ENCODE measurements at places on chromosomes 5 and 9. TPM values are rescaled to one million over a fixed set of nuclear protein-coding genes. Genes with fewer than 3 reads are reported as not detected.

The ACER2 gene
- 5.0 TPM for total RNA-seq

The PTGS1 gene
- 1.8 TPM for total RNA-seq

The CNTLN gene
- total RNA-seq: 5.4 TPM

The C9orf152 gene
- total RNA-seq: not detected

The MTAP gene
- total RNA-seq: 14.8 TPM

The PLCXD3 gene
- 0.64 TPM for total RNA-seq

The PCA3 gene
- total RNA-seq: 0.25 TPM

The SLC25A2 gene
- under 0.01 TPM for total RNA-seq

The PAEP gene
- total RNA-seq: not detected

GRCh38 chr5:96175090-96175489, 213.4 kb upstream of the ELL2 start:
- no peak for DNase-seq

DNA sequence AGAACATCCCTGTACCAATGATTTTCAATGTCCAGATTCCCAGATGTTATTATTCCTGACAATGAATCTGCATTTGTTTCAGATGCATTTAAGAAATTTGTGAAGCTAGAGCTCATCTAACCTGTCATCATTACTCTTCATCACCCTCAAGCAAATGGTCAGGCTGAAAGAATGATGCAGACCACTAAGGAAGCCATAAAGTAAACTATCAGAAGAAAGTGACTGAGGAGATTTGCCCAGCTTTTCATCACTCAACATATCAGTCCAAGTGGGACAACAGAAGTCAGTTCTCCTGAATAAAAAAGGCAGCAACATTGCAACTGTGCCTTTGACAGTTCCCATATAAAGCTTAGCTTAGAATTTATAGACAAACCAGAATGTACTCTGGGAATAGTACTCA, 419.9 kb downstream of the PDE4D start:
- DNase-seq: no peak

DNA sequence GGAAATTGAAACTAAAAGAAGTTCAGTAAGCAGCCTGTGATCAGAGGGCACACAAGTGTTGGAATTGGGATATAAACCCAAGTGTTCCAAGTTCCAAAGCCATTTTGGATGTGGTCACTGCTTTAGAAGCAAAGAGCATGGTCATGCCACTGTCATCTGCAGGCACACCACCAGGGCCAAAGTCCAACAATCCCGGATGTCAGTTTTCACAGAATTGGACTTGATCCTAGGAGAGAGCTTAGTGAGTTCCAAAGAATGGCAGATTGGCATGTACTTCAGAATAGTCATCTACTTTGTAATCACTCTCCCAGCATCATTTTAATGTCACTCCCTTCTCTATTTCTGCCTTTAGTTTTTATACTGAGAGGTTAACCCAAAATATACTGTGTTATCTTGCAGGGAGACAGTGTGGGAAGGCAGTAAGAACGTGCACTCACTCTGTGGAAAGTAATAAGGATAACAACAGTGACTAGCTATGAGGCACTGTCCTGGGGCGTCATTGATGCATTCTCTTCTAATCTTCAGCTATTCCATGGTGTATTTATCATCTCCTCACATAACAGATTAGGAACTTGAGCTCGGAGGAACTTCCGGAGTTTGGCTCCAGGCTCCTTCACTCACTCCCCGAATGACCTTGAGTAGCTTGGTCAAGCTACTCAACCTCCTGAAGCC, 388.0 kb downstream of the ACTL7B start:
- no peak for DNase-seq

- no peak for DNase-seq
Observed at GRCh38 chr5:103590221-103590620, 27.6 kb upstream of the NUDT12 start.

GRCh38 chr5:15538516-15538915, 38.5 kb downstream of the FBXL7 start:
- no peak for DNase-seq

- DNase-seq: no peak
Observed at GRCh38 chr5:2722901-2723300, 28.6 kb downstream of the IRX2 start.

DNA sequence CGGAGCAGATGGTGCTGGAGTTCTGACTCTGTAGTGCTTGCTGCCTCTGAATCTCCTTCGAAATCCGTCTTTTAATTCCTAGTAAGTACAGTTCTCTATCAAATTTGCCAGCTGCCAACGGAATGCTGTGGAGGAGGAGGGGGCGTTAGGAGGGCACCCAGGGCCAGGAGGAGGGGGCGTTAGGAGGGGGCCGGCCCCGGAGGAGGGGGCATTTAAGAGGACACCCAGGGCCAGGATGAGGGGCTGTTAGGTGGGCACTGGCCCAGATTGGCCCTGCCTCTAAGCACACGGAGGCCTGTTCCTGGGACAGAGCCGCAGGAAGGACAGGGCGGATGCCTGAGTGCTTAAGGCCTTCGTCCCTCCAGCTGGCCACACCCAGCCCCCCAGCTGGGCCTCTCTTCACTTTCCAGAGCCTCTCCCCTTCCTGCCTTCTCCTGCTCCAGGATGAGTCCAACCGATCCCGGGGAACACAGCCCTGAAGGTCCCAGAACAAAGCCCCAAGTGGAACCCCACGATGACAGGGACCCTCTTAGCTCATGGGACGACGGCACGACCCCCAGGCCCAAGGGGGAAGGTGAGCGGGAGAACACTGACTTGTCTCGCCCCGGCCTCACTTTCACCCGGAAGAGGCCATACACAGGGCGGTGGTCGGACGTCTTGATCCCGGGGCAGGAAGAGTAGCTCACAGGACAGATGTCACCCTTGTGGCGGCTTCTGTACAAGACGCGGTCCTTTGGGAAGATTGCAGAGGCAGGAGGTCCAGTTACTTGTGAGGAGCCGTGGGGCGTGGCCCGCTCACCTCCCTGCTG, 9.8 kb downstream of the INPP5E start:
- DNase-seq: no peak

DNA sequence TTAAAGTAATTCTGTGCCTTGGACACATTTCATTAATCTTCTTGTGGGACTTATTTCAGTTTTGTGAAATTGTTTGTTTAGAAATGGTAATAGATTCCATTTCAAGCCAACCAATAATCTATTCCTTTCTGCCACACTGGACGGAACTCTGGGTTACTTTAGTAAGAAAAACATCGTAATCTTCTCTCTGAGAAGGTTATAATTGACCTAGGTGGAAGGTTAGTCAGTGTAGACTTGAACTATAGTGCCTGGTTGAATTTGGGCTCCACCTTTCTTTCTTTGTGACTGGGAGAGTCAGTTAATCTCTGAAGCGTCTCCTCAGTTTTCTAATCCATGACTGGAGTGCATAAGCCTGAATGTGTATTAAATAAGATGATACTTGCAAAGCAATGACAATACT, 89.7 kb upstream of the PRLR start:
- no peak for DNase-seq

- no peak for DNase-seq
Observed at GRCh38 chr9:107648153-107648715, 158.7 kb upstream of the KLF4 start.

DNA sequence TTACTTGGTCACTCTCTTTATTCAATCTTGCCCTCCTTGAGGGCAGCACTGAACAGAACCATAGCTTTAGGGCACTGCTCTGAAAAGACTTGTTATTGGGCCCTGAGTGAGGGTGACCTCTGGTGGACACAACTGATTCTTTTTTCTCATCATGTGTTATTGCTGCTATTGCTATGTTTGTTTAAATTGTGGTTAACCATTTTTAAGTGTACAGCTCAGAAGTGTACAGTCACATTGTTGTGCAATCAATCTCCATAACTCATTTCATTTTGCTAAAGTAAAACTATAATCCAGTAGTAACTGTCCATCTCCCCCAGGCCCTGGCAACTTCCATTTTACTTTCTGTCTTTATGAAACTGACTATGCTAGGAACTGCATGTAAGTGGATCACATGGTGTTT, 351.1 kb upstream of the RIOK2 start:
- peak; percentile 57 for DNase-seq

DNA sequence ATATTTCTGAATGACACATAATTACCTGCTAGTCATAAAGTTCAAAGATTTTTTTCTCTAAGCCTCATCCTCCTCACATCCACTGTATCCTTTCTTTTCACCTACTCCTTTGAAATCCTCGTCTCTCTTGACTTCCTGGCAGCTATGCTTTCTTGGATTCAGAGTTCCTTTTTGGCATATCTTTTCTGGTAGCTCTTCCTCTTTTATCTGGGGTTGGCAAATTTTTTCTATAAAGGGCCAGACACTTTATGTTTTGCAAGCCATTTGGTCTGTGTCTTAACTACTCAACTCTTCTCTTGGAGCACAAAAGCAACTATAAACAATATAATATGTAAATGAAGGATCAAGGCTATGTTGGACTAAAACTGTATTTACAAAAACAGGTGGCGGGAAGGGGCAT, 197.5 kb downstream of the KIAA0825 start:
- DNase-seq: no peak

DNA sequence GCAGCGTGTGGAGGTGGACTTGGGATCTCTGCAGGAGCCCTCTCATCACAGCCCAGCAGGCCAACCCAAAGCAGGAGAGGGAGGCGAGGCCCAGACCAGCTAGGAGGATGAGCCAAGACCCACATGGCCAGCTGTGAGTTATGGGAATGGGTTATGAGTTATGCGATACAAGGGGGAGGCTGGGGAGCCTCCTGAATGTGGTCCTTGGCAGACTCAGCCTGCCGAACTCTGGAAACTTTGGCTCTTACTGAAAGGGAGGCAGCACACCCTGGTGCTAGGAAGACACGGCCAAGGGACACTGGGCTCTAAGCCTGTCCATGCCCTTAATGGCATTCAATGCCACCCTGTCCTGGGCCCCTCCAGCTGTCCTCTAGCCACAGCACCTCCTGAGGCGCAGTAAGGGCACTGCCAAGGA, 7.7 kb upstream of the VAV2 start:
- no peak for DNase-seq

GRCh38 chr9:134898319-134898718, 17.7 kb downstream of the FCN2 start:
- DNase-seq: no peak

DNA sequence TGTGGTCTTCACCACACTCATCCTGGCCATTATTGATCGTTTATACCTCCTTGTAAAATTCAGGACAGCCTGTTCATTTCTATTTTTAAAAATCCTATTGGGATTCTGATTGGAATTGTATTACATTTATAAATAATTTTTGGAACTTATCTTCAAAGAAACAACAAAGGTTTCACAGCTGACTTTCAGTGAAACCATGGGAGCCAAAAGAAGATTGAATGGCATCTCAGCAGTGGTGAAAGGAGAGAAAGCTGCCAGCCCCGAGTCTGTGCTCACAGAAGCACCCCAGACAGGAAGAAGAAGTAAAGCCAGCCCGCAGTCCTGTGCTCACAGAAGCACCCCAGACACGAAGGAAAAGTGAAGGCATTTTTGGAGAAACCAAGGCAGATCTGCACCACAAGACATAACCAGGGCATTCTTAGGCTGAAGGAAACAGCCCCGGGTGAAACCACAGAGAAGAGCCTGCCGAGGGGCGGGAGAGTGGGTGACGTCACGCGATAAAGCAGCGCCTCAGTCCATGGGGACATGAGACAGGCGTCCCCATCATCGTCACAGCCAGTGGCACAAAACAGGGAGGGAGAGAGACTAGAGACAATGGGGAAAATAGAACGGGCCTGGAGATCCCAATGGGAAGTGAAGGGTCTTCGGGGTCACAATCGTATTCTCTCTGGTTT, 42.5 kb upstream of the SLC9A3 start:
- DNase-seq: no peak

DNA sequence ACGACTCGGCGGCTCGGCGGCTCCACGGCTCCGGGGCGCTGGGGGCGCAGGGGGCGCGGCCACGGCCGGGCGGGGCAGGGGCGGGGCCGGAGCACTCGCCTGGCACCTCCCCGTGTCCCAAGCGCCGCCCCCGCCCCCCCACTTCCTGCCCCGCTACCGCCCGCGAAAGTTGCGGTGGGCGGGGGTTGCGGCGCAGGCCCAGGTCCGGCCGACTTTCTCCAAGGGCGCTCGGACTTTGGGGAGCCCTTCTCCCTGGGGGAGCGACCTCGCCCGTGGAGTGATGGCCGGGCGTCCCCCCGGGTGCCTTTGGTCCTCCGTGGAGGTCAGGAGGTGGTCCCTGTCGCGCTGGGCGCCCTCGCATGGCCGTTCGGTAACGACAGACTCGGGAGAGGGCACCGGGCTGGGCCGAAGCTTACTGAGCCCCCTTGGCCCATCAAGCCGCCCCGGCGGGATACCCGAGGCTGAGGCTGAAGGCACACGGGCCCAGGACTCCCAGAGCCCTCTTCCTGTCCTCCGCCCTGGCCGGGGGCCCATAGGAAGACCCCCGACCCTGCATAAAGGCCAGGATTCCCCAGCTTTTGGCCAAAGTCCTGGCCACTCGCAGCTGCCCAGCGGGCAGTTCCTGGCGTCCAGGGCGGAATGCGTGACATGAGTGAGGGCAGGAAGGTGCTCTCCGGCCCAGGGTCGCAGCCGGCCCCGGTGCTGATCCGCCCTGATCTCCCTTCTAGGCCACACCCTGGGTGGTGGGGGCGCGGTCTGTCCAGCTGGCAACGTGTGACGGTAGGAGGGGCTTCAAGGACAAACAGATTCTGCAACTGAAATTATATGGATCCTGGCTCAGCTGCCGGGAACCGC, 883 bp upstream of the VAV2 start:
- DNase-seq: peak; percentile 70

- peak; percentile 75 for DNase-seq
Observed at GRCh38 chr5:78964889-78965288, 20.2 kb downstream of the ARSB start.

DNA sequence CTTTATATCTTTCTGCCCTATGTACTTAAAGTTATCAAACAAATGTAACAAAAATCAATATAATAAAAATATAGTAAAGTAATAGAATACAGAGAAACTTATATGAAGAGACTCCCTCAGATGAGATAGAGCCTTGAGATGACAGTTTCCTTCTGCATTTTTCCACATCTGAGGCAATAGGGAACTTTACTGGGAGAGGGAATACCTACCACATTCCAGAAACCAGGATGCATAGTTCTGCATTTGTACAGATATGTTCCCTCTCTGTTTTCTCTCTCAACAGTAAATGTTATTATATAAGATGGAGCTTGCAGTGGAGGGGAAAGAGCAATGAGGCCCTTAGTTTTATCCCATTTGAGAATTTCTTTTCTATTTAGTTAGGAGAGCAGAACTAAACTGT, 109.6 kb upstream of the KCNN2 start:
- DNase-seq: no peak

GRCh38 chr9:116002624-116003023, 151.0 kb upstream of the PAPPA start:
- no peak for DNase-seq

DNA sequence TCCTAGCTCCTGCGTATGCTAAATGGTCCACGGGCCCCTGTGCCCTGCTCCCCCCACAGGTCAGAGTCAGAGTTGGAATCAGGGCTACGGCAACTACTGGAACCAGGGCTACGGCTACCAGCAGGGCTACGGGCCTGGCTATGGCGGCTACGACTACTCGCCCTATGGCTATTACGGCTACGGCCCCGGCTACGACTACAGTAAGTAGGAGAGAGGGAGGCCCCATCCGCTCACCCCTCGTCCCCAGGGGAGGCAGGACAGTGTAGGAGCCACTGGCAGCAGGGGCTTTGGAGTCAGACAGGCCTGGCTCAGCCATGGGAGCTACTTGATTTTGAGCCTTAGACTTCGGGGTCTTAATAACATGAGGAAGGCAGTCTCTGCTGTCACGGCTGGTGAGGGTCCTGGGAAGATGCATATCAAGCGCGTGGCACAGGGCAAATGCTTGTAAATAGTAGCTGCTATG, 5.8 kb downstream of the HNRNPAB start:
- DNase-seq: no peak
